Activated CD4-positive, alpha-beta T cell treated with anti-CD3 and anti-CD28 coated beads, Interleukin-2, amount 10 ng/mL, durations not matched to agents 24 days and 14 days (primary cell): ENCODE measurements at places on chromosomes 6 and 20.

GRCh38 chr6:12653486-12653885 lies 63.1 kb upstream of the PHACTR1 start:
- H3K27ac ChIP-seq, result no peak overlapping the region
- peaks cover 3% of the 10 kb centered on the region for H3K4me1 ChIP-seq
- H3K27me3 ChIP-seq, result peaks cover 4% of the 10 kb centered on the region
- H3K4me3 ChIP-seq, result no peak overlapping the region
- no peak for DNase-seq

- H3K27ac ChIP-seq, result peak overlapping the region; percentile 98
- H3K4me1 ChIP-seq, result peaks cover 15% of the 10 kb centered on the region
- peaks cover 46% of the 10 kb centered on the region for H3K36me3 ChIP-seq
- H3K27me3 ChIP-seq, result no peaks in the 10 kb centered on the region
- DNase-seq, result no peak
- H3K4me3 ChIP-seq, result peak overlapping the region; percentile 64
These were observed 122.5 kb downstream of the MTHFD1L start for GRCh38 chr6:150987855-150988464.

- H3K27me3 ChIP-seq, result peaks cover 10% of the 10 kb centered on the region
- no peak overlapping the region for H3K27ac ChIP-seq
- no peak for DNase-seq
- no peaks in the 10 kb centered on the region for H3K36me3 ChIP-seq
These were observed 32.9 kb upstream of the EEF1E1 start for GRCh38 chr6:8135276-8135675.

GRCh38 chr6:1499777-1500176 lies 109.9 kb upstream of the FOXC1 start:
- H3K27ac ChIP-seq, result no peak overlapping the region
- H3K4me1 ChIP-seq, result no peaks in the 10 kb centered on the region
- peaks cover 18% of the 10 kb centered on the region for H3K27me3 ChIP-seq
- H3K4me3 ChIP-seq, result no peak overlapping the region
- H3K36me3 ChIP-seq, result no peaks in the 10 kb centered on the region
- DNase-seq, result no peak

DNA sequence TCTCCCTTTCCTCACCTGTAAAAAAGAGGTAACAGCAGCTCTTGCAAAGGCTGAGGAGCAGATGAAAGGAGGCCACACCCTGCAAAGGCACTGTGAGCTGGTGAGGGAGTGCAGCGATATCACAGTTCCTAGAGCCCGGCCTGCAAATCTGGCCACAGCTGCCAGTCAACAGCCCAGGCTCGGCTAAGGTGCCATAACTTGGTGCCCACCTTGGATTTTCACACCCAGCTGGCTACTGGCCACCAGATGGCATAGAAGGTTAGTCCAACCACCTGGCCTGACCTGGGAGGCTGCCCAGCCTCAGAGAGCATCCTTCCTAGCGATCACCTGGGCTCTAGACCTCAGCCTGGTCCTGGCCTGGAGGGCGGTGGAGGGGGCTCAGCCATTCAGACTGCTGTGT lies 46.8 kb downstream of the KCNB1 start:
- no peaks in the 10 kb centered on the region for H3K4me1 ChIP-seq
- H3K27ac ChIP-seq, result no peak overlapping the region
- H3K4me3 ChIP-seq, result no peak overlapping the region

DNA sequence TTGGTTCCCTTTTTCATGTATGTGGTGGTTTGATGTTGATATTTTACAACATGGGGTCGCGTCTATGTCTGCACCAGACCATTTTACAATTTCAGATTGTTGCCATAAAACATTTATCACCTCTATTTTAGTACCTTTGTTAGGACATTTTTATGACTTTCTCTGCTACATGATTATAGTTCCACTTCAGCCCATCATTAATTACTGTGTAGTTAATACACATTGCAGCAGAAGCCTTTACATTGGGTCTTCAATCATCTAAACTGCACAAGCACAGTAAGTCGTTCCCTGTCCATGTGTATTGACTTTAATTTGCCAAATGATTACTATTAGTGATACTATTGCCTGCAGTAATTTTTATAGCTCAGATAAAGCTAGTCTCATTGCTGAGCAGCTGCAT lies 15.7 kb upstream of the TMEM217 start:
- H3K4me1 ChIP-seq, result peaks cover 66% of the 10 kb centered on the region
- peak overlapping the region; percentile 89 for H3K27ac ChIP-seq

- DNase-seq, result no peak
- no peaks in the 10 kb centered on the region for H3K27me3 ChIP-seq
- no peak overlapping the region for H3K4me3 ChIP-seq
- H3K4me1 ChIP-seq, result peaks cover 29% of the 10 kb centered on the region
These were observed 10.3 kb downstream of the CPNE1 start for GRCh38 chr20:35654415-35654814.

DNA sequence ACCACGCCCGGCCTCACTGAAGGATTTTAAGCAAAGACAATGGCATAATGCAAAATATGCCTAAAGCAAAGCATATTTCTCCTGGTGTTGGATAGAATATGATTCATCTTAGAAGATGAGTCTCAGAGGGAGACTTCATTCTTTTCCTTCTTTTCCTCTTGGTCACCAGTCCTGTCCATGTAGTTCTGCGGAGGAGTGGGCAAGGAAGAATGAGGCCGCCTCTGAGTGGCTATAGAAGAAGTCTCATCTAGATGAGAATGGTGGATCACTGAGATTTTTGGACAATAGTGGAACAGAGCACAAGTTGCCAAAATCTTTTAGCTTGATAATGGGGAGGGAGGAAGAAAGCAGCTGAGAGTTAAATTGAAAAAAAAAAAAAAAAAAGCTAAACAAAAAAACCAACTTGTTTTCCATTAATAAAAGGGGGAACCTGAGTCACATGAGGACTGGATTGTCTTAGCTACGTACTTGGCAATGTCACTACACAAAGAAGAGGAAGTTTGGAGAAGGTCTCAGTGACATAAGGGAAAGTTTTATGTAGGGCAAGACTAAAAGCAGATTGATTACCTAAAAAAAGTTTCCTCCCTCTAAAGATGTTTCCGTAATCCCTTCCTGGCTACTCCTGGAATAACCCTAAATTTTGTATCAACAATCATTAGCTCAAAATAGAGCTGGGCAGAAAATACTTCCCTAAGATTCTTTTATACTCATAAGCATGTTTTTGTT lies 6.0 kb downstream of the CD83 start:
- H3K27ac ChIP-seq, result peak overlapping the region; percentile 11
- no peak for DNase-seq
- no peaks in the 10 kb centered on the region for H3K27me3 ChIP-seq
- H3K4me3 ChIP-seq, result peak overlapping the region; percentile 57
- H3K36me3 ChIP-seq, result peaks cover 74% of the 10 kb centered on the region

GRCh38 chr6:103587722-103588121 lies 1272.0 kb downstream of the HACE1 start:
- H3K27ac ChIP-seq, result no peak overlapping the region
- no peak for DNase-seq
- H3K4me1 ChIP-seq, result no peaks in the 10 kb centered on the region
- H3K27me3 ChIP-seq, result no peaks in the 10 kb centered on the region
- no peak overlapping the region for H3K4me3 ChIP-seq

DNA sequence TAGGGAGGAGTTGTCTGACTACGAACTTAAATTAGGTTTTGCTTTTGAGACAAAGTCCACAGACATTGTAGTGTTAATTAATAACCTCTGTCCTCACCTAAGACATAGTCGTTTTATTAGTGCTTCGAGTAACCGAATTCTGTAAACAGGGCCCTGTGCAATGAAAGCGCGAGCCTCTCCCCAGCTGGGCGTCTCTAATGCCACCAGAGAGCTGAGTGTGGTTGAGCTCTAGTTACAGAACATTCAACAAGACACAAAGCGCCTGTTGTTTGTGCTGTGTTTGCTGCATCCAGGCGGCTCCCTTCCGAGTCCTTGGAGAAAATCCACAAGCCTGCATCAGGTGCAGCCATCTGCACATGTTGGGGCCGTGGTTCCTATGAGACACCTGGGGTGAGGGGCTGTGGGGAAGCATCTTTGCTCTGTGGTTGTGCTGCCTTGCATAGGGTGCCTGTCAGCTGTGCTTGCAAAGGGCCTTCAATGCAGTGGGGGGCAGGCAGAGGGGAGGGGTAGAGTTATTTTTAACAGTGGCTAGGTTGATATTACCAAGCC lies 63.9 kb downstream of the CD164 start:
- H3K4me3 ChIP-seq, result no peak overlapping the region
- H3K27me3 ChIP-seq, result peaks cover 2% of the 10 kb centered on the region
- DNase-seq, result no peak
- peaks cover 7% of the 10 kb centered on the region for H3K4me1 ChIP-seq
- no peaks in the 10 kb centered on the region for H3K36me3 ChIP-seq

GRCh38 chr20:32544893-32545840 lies 40.0 kb downstream of the NOL4L start:
- H3K27ac ChIP-seq, result peak overlapping the region; percentile 39
- H3K27me3 ChIP-seq, result no peaks in the 10 kb centered on the region
- H3K4me3 ChIP-seq, result no peak overlapping the region
- DNase-seq, result no peak
- H3K36me3 ChIP-seq, result peaks cover 14% of the 10 kb centered on the region
- peaks cover 37% of the 10 kb centered on the region for H3K4me1 ChIP-seq

GRCh38 chr6:63740709-63741108 lies 105.1 kb downstream of the PHF3 start:
- H3K4me3 ChIP-seq, result no peak overlapping the region
- no peaks in the 10 kb centered on the region for H3K27me3 ChIP-seq
- DNase-seq, result no peak

DNA sequence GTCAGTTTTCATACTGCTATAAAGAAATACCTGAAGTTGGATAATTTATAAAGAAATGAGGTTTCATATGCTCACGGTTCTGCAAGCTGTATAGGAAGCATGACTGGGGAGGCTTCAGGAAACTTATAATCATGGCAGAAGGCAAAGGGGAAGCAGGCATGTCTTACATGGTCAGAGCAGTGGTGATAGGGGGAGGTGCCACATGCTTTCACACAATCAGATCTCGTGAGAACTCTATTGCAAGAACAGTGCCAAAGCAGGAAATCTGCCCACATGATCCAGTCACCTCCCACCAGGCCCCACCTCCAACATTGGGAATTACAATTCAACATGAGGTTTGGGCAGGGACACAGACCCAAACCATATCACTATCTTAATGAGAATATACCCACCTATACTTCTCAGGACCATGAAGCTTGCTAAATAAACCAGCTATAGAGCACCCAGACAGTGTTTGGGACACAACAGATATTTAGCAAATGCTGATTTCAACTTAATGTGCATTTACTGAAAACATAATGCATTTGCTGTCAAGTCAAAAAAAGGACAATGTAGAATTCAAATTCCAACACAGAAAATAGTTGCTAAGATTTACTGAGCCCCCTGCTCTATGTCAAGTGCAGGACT lies 63.8 kb downstream of the TNFRSF21 start:
- peaks cover 11% of the 10 kb centered on the region for H3K4me1 ChIP-seq
- H3K27me3 ChIP-seq, result peaks cover 4% of the 10 kb centered on the region
- DNase-seq, result no peak
- no peak overlapping the region for H3K4me3 ChIP-seq
- no peak overlapping the region for H3K27ac ChIP-seq

GRCh38 chr20:24256307-24256706 lies 213.1 kb upstream of the SYNDIG1 start:
- no peaks in the 10 kb centered on the region for H3K36me3 ChIP-seq
- DNase-seq, result no peak

GRCh38 chr6:43768983-43769525 lies 957 bp upstream of the VEGFA start:
- peaks cover 18% of the 10 kb centered on the region for H3K4me1 ChIP-seq
- H3K4me3 ChIP-seq, result peak overlapping the region; percentile 92
- peak overlapping the region; percentile 80 for H3K27ac ChIP-seq
- H3K27me3 ChIP-seq, result peaks cover 3% of the 10 kb centered on the region

DNA sequence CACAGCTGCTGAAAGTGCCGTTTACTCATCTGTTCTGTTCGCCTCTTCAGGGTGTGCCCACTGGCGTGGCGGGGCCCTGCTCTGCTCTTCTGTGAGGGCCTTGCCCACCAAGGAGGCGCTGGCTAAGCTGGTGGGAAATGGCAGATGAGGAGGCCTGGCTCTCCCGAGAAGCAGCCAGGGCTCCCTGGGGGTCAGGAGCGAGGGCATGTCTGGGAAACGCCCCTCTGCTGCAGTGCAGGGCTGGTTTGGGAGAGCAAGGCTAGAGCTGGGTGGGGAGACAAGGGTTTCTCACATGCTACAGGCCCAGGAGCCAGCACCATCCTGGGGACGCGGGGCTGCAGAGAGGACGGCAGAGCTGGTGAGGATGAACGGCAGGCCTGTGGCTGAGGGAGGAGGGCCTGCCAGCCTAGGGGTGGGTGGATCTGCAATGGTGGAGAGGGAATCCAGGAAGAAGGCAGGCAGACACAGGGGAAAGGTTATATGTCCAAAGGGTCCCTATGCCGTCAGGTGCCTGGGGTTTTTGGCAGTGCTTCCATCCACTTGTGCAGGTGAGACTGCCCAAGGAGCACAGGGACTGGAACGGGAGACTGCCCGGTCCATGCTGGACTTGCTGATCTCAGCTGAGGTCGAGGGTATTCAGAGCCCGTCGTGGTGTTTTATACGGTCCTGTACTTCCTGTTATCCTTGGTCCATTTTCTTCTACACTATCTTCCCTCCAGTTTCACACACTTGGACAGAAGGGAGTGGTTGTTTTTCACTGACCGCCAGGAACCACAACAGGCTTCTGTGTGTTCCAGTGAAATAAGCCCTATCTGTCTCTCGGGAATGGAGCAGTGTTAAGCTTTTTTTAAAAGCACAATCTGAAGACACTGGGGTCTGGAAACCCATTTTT lies 119.2 kb downstream of the SYCP2 start:
- no peaks in the 10 kb centered on the region for H3K36me3 ChIP-seq
- H3K27me3 ChIP-seq, result no peaks in the 10 kb centered on the region
- H3K27ac ChIP-seq, result no peak overlapping the region
- no peak for DNase-seq

DNA sequence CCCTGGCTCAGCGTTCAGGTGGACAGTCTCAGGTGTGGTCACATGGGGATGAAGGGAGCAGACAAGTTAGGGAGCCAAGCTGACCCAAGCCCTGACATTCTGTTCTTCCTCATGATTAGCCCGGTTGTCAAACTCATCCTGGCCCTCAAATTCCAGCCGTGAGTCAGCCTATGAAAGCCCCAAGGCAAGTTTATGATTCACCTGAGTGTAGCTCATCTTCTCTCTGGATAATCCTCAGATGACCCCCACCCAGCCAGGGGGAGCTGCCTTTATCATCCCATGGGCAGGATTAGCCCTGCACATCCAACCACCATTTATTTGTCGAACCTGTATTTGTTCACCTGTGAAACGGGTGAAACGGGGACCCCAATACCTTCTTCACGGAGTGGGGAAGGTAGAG lies 161.9 kb downstream of the DHX35 start:
- DNase-seq, result no peak
- H3K4me3 ChIP-seq, result no peak overlapping the region
- H3K27ac ChIP-seq, result no peak overlapping the region
- H3K4me1 ChIP-seq, result no peaks in the 10 kb centered on the region
- H3K36me3 ChIP-seq, result no peaks in the 10 kb centered on the region

- no peaks in the 10 kb centered on the region for H3K36me3 ChIP-seq
- H3K4me3 ChIP-seq, result no peak overlapping the region
- peaks cover 2% of the 10 kb centered on the region for H3K4me1 ChIP-seq
- peaks cover 43% of the 10 kb centered on the region for H3K27me3 ChIP-seq
- peak; percentile 39 for DNase-seq
- no peak overlapping the region for H3K27ac ChIP-seq
These were observed 49.7 kb upstream of the IFNGR1 start for GRCh38 chr6:137268911-137269310.

- no peak overlapping the region for H3K4me3 ChIP-seq
- H3K27me3 ChIP-seq, result peaks cover 29% of the 10 kb centered on the region
- H3K4me1 ChIP-seq, result no peaks in the 10 kb centered on the region
- no peak overlapping the region for H3K27ac ChIP-seq
- no peak for DNase-seq
These were observed 5.7 kb downstream of the LAMP5 start for GRCh38 chr20:9520086-9520485.

- H3K4me3 ChIP-seq, result no peak overlapping the region
- H3K4me1 ChIP-seq, result no peaks in the 10 kb centered on the region
- no peak overlapping the region for H3K27ac ChIP-seq
- DNase-seq, result no peak
- no peaks in the 10 kb centered on the region for H3K36me3 ChIP-seq
These were observed 190.7 kb upstream of the VGLL2 start for GRCh38 chr6:117074672-117075071.
